ENCODE measurements at places on chromosomes 4 and X.
A peak's percentile ranks its signal among the peaks of the same experiment; 100 is the strongest.

GRCh38 chr4:180134091-180134866 is 2108.9 kb upstream of the TENM3 start:
- no peak for DNase-seq

DNA sequence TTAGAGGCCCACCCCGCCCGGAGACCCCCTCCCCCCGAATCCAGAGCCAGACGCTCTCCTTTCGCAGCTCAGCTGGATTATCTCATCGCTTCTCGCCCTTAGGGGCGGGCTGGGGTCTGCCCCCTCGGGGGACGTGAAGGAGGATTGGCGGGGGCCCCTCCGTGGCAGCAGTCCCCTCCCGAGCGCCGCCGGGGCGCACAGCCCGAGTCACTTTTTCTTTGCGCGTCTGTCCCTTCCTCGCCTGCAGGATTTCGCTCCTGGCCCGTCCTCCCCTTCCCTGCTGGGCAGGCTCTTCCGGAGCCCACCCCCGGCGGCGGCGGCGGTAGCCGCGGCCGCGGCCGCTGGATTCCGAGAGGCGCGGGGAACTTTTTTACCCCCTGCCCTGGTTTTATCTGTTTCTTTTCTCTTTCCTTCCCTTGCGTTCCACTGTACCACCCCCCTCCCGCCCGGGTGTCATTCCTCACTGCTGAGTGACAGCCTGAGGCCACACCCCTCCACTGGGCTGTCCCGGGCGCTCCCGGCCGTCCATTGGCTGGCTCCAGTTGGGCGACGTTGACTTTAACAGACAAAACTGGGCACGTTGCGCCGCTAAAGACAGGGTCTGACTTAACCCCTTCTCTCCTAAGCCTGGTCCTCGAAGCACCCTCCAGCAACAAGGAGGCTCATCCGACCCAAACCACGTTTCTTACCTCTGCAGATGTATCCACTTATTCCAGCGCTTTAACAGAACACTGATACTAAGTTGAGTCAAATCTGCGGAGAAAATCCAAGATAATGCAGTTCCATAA is 492 bp upstream of the NKX3-2 start:
- DNase-seq, result no peak

GRCh38 chr4:141705747-141706377 is 69.5 kb downstream of the IL15 start:
- no peak for DNase-seq

GRCh38 chrX:37420756-37421155 is 71.6 kb downstream of the PRRG1 start:
- no peak for DNase-seq

DNA sequence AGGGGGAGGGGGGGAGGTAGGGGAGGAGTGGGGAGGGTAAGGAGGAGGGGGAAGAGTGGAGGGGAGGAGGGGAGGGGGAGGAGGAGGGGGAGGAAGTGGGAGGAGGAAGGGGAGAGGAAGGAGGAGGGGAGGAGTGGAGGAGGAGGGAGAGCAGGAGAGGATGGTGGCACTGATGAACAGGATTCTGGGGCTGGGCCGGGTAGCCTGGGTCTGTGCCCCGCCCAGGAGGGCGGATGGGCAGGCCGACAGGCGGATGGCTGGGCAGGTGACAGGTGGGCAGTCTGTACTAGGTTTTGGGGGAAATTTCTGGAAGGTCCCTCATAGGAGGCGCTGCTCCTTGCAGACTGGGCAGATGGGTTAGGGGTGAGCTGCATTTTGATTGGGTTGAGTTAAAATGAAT is 66.0 kb upstream of the ADRA2C start:
- no peak for DNase-seq

DNA sequence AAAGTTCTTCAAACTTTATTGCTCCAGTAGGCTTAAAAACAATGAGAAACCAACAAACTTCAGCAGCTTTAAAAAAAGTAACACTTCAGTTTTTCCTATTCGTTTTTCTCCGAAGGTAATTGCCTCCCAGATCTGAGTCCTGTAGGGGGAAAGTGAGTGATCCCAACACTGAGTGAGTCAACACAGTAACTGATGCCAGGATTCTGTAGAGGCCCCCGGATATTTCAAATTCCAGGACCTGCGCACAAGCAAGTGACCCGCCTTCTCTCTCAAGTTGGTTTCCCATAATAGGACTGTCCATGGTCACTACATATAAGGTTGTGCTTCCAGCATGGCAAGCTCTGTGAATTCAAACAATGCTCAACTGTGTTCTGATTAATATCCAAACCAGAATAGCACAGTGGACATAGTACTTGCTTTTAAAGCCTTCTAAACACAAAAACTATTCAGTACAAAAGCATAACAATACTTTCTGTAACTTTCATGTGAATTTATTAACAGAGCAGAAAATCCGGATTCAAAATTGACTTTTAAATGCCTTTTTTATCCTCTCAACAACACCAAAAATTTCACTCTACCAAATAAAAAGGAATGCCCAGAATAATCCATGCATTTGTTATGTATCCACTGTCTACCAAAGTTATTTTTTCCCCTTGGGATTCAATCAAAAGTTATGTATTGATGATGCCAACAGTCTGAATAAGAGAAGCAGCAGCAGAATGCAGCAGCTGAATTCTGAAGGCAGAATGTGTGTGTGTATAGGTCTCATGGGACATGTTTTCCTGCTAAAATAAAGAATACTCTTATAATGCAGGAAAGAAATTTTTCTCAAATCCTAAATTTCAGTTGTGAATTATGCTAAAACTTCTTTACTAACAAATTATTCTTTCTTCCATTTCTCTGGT is at the start of gene DMD:
Gene DMD (minus strand): TSS at position 194 of the 905 bp plus-strand sequence. CDS start 237 bp downstream, outside the sequence.
- no peak for DNase-seq

- DNase-seq, result no peak
These were observed 30.4 kb downstream of the FAT1 start for GRCh38 chr4:186693159-186693815.

- DNase-seq, result no peak
These were observed 60.3 kb upstream of the MXD4 start for GRCh38 chr4:2322227-2322626.

- no peak for DNase-seq
These were observed 2.9 kb downstream of the HPGDS start for GRCh38 chr4:94339779-94340178.

DNA sequence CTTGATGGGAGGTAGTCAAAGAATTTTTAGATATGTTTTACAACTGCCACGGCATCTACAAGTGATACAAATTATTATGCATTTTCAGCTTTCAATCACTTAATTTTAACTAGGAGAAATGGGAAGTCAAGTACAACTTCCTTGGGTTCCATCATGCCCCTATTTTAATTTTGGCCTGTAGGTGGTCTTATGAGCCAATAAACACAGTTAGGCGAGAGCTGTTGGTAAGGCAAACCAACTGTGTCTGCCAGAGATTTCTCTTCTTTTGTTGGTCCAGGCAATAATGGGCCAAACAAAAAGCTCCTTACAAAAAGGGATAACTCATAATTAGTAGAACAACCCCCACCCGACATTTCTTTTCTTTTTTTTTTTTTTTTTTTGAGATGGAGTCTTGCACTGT is 63.3 kb upstream of the ARX start:
- DNase-seq, result no peak

- DNase-seq, result no peak
These were observed 87.0 kb upstream of the TSPAN5 start for GRCh38 chr4:98745366-98745765.

DNA sequence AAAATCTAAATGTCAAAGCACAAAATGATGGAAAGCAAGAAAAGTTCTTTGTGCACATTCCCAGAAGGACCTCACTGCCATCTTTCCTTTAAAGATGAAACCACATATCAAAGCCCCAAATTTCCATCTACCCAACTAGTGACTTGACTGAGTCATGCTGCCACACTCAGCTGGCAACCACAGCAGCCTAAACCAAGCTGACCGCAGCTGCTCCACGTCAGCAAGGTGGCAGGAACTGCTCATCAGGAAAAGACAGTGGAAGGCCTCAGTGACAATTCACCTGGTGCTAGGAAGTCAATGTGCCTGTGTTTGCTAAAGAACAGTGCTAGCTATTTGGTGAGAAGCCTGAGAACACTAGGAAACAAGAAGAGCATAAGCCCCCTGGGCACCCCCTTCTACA is 26.1 kb downstream of the ACOX3 start:
- DNase-seq, result no peak

GRCh38 chr4:120331486-120332370 is 265.1 kb upstream of the MAD2L1 start:
- no peak for DNase-seq

- no peak for DNase-seq
These were observed 216.1 kb downstream of the STK32B start for GRCh38 chr4:5267408-5267807.

DNA sequence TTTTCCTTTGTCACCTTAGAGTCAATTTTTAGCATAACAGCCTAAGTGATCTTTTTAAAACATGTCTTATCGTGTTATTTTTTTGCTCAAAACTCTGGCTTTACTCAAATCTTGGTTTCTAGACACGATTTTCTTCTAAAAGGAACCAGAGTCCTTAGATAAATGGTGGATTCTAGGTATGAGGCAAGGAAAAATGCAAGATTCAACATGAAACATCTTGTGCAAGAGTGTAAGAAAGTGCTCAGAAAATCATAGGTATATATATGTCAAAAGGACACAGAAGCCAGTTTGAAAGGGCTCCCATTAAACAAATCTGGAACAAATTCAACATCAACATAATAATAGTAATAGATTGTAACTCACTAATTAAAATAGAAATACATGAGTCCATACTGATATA is 8.1 kb upstream of the ADGRG4 start:
- DNase-seq, result no peak

- no peak for DNase-seq
These were observed 11.9 kb downstream of the RPS6KA3 start for GRCh38 chrX:20254712-20255299.

DNA sequence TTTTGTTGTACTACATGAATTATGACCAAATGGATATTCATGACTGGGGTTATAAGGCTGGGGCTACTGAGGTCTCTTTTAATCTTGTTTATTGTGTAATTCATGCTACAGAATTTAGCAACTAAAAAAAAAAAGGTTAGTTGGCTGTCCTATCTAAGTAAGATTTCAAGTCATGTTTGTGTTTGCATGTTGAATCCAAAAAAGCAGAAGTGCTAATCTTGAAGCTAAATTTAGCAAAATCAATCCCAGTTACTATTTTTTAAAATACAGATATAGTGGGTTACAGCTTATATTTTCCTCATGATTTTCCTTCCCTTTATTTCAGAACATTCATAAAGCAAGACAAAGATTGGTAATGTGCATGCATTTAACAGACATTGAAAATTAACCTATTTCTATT is 19.4 kb downstream of the MTMR1 start:
- no peak for DNase-seq

DNA sequence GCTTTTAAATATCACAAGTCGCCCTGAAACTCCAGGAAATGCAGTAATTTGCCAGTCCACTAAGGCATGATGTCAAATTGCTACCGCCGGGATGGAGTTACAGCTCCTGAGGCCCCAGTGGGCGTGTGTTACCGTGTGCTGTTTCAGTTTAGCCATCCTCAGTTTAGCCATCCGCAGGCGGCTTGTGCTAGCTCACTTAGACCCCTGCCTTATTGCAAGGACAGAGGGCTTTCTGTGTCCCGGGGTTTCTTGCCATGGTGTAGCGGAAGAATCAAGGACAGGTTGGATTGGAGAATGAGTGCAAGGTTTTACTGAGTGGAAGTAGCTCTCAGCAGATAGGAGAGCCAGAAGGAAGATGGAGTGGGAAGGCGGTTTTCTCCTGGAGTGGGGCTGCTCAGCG is 33.8 kb upstream of the LRBA start:
- no peak for DNase-seq

DNA sequence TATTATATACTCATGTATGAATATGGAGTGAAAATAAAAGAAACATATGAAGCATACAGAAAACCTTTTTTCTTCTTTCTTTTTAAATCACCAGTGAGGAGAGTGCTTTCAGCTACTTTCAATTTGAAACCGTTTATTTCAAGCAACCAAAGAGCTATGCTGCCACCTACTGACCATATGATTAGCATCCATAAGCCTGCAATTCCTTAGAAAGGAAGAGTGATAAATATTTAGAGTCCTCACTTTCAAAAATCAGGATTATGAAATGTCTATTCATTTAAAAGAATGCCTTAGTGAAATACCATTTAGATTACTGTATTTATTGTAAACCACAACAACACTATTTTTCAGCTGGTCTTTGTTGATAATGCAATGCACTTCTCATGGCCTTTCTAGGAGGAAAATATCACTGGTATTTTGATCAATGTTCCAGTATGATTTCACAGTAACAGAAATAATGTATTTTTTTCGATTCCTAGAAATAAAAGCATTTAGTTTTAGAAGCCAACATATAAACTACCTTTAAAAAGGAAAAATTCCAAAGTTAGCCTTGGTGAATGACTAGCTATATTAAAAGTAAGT is 667.6 kb downstream of the PCDH18 start:
- DNase-seq, result peak; percentile 8

GRCh38 chr4:139791681-139792080 is 126.1 kb downstream of the MGST2 start:
- no peak for DNase-seq

- DNase-seq, result peak; percentile 8
These were observed 321.6 kb downstream of the ARHGAP10 start for GRCh38 chr4:148053298-148054003.

- no peak for DNase-seq
These were observed 23.2 kb downstream of the NKX1-1 start for GRCh38 chr4:1382776-1383727.

DNA sequence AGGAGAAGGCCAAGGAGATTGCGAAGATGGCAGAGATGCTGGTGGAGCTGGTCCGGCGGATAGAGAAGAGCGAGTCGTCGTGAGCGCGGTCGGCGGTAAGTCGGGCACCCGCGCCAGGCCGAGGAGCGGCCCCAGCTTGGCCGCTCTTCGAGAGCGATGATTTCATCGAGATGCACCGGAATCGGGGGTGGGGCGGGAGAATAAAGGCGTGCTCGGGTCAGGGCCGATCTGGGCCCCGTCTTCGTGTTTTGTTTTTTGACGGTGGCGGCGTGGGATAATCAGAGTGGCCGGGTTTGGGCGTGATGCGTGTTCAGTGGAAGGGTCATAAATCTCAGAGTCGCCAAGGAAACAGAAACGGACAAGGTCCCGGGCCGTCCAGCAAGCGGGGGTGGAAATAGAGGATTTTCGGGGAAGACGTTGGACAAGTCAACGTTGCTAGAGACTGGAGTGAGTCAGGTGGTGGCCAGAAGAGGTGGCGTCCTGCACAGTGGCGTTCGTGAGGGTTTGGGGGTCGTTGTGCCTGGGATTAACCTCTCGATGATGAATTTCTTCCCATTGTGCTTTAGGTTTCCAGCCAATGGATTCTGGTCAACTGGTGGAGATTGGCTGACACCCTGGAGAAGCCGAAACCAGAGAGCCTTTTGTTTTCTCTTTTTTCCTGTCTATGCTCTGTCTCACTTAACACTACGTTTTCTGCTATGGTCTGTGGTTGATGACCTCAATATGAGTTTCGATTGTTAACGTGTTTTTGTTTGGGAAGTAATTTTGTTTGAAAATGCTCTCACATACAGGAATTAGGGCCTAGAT is 882 bp downstream of the MRFAP1 start:
- no peak for DNase-seq

- no peak for DNase-seq
These were observed 151.6 kb downstream of the LRBA start for GRCh38 chr4:150863456-150863855.

DNA sequence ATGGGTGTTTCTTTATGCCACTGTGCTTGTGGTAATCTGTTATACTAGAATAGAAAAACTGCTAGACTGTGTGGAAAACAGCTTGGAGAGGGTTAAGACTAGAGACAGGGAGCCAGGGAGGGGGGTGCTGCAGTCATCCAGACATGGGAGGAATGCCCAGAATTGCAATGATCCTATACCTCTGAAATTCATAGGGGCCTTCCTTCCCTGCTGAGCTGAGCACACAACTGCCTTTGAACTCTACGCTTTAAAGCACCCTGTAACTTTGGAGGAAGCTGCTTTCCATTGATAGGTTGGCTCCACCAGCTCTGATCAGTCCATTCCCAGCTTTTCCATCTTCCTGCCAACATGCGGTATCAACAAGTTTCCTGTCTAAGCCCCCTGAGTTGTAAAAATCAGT is 155.9 kb upstream of the RASGEF1B start:
- no peak for DNase-seq
